ENCODE measurements at places on chromosomes 2 and 18.

DNA sequence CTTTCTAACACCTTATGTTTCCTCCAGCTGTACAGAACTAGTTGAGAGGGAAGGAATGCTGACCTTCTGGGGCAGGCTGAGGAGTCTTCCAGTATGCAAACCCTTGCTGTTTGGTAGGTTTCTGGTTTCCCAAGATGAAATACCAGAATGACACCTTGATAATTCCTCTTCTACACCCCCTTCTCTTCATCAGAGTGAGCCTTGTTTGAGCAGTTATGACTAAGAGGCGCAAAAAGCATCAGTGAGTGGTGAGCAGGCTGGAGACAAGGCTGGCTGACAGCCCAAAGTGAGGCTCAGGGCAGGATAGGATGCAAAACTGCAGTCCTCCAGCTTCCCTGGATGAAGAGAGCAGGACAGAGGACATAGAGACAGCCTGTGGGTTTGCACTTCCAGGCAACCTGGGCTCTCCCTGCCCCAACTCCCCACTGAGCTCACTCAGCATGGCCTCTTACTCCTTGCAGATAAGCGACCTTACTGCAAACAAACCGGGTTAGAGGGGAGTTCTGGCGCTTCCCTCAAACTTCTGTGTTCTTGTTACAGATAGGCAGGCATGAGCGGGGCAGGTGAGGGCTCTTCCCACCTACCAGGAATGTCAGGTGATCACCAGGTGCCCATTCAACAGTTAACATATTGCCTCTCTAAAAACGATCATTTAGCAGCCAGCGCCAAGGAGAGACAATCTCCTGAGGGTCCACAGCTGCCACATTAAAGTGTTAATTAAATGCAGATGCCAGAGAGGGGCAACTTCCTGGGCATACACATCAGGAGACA is 5.4 kb downstream of the MPPE1 start:
- no peak for DNase-seq

GRCh38 chr2:173623438-173624319 is 269.0 kb downstream of the CDCA7 start:
- no peak for DNase-seq

DNA sequence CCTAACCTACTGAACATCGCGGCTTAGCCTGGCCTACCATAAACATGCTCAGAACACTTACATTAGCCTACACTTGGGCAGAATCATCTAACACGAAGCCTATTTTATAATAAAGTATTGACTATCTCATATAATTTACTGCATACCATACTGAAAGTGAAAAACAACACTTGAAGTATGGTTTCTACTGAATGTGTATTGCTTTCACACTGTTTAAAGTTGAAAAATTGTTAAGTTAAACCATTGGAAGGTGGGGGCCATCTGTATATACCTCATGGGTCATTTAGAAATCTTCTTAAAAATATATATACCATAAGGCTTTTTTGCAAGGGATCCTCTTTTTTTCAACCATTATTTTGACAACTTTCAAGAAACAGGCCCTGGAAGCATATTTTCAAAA is 16.5 kb downstream of the RNF149 start:
- DNase-seq, result no peak

DNA sequence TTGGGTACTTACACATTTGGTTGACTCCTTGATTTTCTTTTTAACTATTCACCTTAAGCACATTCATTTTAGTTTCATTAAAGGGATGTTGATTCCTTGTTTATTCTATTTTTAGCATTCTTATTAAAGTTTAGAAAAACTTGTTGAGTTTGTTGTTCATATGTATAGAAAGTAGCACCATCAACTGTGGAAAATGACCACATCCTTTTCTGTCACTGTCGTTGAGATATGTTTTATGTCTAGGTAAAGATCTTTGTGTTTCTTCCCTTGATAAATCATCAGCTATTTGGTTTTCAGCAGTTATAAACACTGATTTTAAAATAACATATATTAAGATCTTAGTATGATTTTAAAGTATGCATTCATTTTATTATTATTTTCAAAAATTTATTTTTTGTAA is 25.1 kb downstream of the SLC39A10 start:
- DNase-seq, result no peak

DNA sequence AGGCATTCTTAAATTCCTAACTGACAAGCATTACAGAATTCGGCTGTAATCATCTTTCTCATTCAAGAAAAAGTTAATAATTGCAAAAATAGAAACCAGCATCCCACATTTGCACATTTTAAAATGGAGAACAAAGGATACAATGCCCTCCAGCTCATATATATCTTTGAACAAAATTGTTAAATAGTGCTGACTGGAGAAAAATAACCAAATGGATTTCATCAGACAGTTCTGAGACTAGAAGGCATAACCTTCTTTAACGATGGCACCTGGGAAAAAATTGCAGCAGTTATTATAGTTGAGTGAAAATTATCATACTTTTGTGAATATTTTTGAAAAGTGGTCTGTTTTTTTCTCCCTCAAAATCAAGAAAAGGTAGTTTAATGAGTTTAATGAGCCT is 138.9 kb upstream of the CDH19 start:
- DNase-seq, result no peak

DNA sequence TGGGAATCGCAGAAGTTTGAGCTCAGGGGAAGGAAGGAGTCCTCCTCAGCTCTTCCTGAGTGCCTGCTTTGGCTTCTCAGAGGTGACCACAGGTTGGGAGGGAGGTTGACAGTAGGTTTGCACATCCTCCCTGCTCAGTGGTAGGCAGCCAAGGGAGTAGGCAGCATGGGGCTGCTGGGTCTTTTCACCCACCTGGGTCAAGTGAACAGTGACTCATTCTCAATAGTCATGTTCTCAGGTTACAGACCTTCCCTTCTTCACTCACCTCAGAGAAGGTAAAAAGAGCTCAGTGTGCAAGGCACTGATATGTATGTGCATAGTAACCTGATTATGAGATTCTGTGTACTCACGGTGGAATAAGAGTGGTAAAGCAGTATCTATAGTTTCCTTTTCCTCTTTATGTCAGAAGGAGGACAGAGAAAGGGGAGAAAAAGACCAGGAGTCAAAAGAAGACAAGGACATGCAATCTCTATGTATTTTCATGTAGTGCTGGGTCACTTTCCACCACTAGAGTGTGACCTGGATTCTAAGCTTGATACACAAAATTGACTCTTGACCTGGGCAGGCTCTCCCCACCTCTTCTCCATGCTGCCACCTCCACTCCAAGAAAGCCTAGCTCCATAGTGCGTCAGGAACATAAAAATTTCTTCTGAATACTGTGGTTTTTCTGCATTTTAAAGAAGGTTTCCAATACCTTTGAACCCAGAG is 36.5 kb upstream of the ASNSD1 start:
- DNase-seq, result no peak

DNA sequence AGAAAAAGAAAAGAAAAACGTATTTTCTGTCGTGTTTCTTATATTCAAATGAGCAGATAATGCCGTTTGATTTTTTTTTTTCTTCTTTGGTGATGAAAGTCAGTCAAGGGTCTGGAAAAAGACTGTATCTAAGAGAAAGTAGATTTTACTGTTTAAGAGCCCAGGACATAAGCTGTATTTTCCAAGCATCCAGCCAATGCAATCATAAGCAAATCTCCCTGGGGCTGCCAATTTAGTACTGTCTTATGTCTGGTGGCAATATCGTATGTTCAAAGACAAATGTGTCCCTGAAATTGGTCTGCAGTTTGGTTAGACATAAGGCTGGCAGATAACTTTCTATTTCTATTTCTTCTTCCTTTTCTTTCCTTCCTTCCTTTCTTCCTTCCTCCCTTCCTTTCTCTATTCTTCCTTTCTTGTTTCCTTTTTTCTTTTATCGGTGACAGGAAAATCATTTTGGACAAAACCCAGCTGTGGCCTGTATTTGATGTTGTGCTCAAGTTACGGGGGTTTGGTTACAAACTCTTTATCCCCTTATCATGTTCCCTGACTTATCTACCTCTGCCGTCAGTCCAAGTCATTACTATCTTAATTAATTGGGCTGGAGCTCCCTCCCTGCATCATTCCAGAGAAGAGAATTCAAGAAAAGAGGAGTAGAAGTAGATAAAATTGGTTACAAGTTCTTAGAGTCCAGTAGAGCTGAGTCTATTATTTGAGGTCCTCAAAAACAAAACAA is 683.4 kb upstream of the FSHR start:
- no peak for DNase-seq

DNA sequence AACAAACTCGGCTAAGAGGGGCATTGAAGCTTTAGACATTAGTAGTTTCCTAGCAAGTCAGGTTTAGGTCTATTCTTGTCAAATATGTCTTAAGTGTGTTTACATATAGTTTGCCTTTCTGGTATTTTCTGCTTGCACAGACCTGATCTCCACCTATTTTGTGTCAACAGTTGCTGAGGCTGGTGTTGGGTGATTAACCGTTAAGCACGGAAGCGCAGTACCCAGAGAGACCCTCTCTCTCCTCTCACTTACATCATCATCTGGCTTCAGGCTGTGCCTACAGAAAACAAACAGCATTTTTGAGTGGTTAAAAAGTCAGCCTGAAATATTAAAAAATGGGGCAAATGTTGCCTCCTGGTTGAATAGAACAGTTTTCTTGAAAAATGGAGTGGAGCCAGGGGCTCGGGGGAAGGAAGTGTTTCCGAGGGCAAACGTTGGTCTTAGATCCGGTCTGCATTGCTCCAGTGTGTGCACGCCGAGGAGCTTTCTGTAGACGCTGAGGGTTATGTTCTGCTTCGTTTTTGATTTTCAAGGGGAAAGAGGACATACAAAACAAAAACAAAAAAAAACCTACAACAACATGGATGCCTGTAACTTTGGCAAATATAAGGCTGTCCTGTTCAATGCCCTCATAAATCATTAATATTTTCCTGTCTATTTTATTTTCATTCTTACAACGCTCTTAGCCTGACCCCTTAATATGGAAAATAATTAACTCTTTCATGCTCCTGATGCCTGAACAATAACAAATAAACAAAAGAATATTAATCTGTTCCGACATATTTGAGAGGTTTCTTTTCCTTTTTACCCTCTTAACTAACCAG is 120.8 kb downstream of the MEIS1 start:
- no peak for DNase-seq

DNA sequence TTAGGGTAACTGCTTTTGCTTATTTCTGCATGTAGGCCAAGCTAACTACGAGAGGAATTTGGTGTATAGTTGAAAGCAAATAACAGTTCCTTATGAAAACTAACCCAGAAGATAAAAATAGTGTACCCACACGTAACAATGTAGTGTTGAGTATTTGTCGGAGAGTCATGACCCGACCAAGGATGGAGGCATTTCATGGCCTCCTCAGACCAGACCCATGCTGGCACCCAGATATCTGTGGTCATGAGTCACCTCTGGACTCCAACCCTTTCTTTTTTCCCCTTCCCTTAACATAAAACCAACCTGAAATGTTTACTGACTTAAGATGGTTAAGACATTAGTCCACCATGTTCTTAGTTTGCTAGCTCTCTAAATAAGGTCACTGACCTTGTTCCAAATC is 318.7 kb downstream of the NOL4 start:
- DNase-seq, result no peak

- DNase-seq, result no peak
These were observed 75.2 kb upstream of the CD302 start for GRCh38 chr2:159873258-159873657.

DNA sequence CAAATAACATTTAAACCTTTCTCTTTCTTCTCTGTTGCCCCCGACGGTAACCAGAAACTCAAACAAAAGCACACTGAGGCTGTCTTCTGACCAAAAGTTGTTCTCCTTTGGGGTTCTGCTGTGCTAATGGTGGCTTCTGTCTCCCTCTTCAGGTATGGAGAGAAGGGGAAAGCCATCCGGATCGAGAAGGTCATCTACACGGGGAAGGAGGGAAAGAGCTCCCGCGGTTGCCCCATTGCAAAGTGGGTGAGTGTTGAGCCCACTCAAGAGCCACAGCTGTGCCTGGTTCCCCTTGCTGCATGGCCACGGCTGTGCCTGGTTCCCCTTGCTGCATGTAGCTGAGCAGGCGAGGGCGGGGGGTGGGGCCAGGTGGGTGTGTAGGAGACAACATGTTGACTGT is 67.4 kb downstream of the BOLA3 start:
- no peak for DNase-seq

DNA sequence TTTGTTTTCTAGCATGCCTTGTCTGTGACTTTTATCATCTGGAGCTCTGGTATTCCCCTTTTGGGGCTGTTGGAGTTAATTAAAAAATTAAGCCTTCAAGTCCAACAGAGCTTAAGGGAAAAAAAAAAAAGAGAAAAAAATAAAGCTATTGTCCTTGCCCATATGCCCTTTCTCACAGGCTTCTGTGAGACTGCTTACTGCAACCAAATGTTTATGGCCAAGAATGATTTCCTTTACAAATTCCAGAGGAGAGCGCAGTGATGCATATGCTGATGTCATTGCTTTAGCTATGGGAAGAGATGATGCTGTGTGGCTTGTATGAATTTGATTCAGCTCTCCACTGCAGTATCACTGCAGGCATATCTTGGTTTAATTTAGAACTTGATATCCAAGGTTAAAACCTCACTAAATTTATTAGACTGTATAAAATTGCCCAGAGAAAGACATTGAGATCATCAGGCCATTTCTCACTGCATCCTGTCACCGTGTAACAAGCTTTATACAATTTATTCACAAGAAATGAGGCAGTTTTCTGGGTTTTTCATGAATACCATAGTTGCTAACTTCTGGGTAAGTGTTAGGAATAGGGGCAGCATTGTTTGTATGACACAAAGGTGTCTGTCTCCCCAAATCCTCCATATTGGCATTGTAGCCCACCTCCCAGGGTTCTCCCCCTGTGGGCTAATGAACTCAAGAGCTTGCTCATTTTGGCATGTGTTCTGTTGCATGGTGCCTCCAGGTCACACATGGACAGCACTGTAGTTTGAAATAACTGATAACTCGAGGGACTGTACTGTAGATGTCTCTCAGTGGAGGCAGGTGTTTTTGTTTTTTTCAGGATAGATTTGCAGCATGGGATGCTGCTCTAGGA is 85.0 kb downstream of the TANC1 start:
- peak; percentile 55 for DNase-seq

GRCh38 chr2:28049899-28050298 is 159.4 kb downstream of the BABAM2 start:
- no peak for DNase-seq

GRCh38 chr18:12838178-12838634 is 45.8 kb downstream of the PTPN2 start:
- peak; percentile 71 for DNase-seq

DNA sequence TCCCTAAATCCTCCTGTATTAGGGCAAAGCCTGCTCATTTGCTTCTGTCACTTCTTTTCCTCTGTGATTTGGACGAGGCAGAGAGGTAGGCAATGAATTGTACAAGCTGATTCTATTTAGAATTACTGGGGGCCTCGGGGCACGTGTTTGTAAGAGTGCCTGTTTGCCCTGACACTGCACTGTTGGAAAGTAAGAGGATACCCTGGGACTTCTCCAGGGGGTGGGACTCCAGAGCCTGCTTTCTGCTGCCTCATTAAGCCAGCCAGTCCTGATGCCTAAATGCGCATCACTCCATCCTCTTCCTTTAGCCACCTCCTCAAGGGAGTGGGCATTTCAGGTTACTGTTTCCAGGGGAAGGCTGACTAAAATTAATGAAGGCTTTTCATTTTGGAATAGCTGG is 134.3 kb downstream of the TDRD15 start:
- no peak for DNase-seq

Measured in SJSA1 (cell line).